Breast epithelium (tissue), 4 donors: ENCODE measurements at places on chromosomes 6 and 20. TPM values are rescaled to one million over a fixed set of nuclear protein-coding genes. Genes with fewer than 3 reads are reported as not detected.
A peak's percentile ranks its signal among the peaks of the same experiment; 100 is the strongest.

Gene HLA-DQA2
- 0.48 TPM for total RNA-seq

Gene NNAT
- 3.9 TPM for total RNA-seq

Gene RBL1
- 4.6 TPM for total RNA-seq

Gene COMMD7
- total RNA-seq: 22.7 TPM

DNA sequence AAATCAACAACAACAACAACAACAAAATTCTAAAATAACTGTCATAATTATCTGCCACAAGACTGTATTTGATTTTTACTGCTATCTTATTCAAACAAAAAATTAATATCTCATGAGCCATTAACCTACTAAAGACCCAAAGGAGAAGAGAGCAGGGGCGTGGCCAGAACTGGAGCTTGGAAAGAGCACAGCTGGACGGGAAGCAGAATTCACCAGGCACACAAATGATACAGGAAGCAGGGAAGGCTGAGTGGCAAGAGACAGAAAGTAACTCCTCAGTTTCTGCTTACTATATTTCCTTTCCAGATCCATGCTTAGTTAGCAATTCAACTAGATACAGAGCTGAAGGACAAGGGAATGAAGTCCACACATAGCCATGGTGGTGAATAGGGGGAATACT lies 54.4 kb downstream of the FKBP5 start:
- no peak for DNase-seq

DNA sequence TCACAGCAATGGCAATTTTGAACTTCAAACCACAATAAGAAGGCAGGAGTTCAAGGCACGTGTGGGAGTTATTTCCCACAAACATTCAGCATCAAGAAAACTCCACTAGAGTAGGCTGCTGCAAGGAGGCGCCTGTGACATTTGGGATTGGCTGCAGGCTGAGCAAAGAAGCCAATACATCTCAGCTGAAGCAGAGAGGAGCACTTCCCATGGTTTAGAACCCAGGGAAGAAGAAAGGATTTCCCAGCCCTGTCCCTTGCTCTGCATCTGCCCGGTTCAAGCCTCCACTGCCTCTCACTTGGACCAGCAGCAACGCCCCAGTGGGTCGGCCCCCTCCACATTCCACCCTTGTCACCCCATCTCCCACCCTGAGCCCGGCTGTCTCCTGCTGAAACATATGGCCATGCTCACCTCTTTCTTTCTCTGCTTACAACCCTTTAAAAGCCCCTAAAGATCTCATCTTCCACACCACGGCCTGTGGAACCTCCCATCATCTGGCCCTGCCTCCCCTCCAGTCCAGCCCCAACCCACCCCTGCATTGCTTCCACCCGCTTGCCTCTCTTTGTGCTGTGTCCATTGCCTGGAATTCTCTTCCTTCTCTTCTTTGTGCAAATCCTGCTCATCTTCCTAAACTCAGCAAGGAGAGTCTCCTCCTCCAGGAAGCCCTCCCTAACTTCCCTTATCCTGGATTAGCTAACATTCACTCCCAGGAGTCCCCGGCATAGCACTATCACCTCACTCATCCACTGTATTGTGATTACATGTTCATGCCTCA lies 128.3 kb downstream of the ANKRD60 start:
- no peak for DNase-seq

- no peak for DNase-seq
These were observed 103.8 kb downstream of the KHDC1L start for GRCh38 chr6:73121421-73121993.

GRCh38 chr6:11770546-11771466 lies 7.8 kb downstream of the ADTRP start:
- DNase-seq: peak; percentile 77
